Activated gamma-delta T cell treated with Interleukin-2 at 50 U/mL for 16 hours (primary cell): ENCODE measurements at places on chromosomes 16 and 17.
A peak's percentile ranks its signal among the peaks of the same experiment; 100 is the strongest.

GRCh38 chr17:72677714-72678390 lies 414.6 kb downstream of the SLC39A11 start:
- no peak for DNase-seq

DNA sequence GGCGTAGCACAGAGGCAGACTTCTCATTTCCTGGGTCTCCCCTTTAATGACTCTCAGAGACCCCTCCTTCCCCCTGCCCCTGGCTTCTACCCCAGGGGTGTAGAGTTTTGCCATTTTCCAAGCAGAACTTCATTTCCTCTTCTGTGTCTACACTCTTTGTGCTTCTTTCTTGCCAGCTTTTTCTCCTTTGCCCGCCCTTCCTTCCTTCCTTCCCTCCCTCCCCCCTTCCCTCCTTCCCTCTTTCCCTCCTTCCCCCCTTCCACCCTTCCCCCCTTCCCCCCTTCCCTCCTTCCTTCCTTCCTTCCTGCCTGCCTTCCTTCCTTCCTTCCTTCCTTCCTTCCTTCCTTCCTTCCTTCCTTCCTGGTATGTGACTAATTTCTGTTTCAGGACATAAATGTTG lies 47.0 kb downstream of the MAPT start:
- no peak for DNase-seq

GRCh38 chr16:6528217-6528616 lies 804.4 kb upstream of the RBFOX1 start:
- no peak for DNase-seq

GRCh38 chr17:50913120-50913519 lies 47.0 kb upstream of the TOB1 start:
- no peak for DNase-seq

DNA sequence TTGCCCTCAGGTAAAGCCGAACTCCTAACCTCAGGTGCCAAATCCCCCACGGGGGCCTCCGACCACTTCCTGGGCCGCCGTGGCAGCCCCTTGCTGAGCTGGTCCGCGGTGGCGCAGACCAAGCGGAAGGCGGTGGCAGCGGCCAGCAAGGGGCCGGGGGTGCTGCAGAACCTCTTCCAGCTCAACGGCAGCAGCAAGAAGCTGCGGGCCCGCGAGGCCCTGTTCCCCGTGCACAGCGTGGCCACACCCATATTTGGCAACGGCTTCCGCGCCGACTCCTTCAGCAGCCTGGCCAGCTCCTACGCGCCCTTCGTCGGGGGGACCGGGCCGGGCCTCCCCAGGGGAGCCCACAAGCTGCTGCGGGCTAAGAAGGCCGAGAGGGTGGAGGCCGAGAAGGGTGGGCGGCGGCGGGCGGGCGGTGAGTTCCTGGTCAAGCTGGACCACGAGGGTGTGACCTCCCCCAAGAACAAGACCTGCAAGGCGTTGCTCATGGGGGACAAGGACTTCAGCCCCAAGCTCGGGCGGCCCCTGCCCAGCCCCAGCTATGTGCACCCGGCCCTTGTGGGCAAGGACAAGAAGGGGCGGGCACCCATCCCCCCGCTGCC lies 51.6 kb downstream of the ACTG1 start:
- no peak for DNase-seq

- DNase-seq = no peak
These were observed 40.1 kb upstream of the ZFP90 start for GRCh38 chr16:68499006-68499405.

DNA sequence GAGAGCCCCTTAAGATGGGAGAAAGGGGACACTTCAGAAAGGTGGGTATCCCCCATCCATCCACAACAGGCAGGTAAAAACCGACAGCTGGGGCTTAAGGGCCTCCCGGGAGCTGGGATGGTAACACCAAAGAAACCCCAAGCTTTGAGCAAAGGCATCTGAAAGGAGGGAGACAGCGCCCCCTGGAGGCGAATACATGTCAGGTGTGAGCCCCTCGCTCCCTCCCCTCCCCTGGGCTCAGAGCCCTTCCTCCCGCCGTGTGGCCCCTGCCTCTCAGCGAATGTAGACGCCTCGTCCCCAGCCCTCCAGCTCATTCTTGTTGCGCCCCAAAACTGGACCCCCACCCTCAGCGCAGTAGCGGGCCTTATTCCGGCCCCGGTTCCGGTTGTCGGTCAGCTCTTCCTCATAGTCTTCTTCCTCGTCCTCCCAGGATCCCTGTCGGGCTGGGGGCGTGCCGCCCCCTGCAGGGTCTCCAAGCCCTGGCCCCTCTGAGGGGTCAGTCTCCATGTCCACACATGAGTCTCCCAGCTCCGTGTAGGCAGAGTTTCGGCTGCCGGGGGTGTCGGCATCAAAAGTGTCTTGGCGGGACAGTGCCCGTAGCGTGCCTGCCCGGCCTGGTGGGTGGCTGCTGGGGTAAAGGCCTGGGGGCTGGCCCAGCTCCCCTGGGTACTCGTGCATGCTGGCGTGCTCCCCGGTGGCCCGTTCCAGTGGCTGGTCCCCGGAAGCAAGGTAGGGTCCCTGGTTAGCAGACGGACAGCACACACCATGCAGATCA lies 9.1 kb upstream of the ARL5C start:
- DNase-seq = peak; percentile 81

DNA sequence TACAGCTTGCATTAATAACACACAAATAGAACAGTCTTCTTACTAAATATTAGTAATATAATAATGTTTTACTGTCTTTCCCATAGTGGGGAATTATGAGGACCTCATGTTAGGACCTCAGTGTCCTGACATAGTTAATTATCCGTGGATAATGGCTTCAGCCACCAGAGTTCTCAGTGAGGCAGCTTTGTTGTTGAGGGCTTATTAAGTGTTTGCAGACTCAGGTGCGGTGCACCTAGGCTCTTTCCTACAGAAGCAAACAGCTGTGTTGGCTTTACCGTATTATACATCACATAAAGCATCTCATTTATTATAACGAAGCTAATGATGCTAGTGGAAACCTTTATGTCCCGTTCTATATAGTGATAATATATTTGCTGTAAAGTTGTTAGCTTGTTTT lies 246.7 kb downstream of the FTO start:
- DNase-seq = no peak

GRCh38 chr16:49493836-49494235 lies 120.2 kb downstream of the C16orf78 start:
- no peak for DNase-seq

DNA sequence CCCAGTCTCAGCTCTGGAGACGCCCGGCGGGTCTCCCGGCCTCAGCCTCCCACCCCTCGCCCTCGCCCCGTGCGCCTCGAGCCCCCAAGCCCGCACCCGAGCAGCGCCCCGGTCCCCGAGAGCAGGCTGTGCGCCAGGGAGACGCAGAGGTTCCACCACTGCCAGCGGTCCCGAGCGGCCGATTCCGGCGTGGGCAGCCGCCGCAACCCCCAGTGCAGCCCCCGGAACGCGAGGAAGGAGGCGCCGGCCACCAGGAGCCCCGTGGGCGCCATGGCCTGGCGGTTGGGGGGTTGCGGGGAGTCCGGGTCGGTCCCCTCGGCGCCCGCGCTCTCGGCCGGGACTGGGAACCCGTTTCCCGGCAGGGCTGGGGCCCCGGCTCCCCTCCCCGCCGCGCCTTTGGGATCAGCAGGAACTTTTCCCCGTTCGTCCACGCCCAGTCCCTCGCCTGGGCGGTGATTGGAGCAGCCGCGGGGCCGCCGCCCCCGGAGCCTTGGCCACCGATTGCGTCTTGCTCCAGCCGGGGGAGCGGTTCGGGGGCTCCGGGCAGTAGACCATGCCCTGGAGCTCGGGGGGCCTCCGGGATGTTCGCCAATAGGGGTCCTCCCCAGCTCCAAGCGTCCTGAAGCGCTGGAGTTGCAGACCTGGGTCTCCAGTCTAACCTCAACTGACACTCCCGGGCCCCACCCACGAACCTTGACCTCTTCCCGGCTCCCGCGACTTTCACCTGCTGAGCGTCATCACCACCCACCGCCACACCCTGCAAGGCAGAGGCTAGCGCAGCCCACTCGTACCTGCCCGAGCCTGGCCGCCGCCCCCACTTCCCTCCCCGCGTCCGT lies at the start of gene TLCD2:
Gene TLCD2, minus strand, starts transcription at position 407 of the 836 bp plus-strand sequence. Its CDS starts 135 bp downstream, at position 272.
- DNase-seq = no peak

DNA sequence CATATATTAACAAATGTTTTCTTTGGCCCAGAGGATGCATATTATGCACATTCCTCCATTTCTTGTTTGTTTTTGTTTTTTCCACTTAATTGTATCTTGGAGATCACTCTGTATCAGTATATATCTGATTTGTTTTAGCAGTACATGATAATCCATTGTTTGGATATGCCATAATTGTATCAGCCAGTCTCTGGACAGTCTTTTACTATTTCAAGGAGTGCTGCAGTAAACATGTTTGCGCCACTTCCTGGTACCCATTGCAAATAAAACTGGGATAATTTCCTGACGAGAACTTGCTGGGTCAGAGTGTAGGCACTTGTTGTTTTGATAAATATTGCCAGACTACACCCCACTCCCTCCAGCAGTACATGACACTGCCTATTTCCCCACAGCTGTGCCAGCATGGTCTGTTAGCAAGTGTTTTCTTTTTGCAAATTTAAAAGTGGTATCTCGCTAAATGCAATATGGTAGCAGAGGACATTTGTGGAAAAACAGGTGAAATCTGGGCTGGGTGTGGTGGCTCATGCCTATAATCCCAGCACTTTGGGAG lies 4.9 kb upstream of the TMEM11 start:
- DNase-seq = no peak

DNA sequence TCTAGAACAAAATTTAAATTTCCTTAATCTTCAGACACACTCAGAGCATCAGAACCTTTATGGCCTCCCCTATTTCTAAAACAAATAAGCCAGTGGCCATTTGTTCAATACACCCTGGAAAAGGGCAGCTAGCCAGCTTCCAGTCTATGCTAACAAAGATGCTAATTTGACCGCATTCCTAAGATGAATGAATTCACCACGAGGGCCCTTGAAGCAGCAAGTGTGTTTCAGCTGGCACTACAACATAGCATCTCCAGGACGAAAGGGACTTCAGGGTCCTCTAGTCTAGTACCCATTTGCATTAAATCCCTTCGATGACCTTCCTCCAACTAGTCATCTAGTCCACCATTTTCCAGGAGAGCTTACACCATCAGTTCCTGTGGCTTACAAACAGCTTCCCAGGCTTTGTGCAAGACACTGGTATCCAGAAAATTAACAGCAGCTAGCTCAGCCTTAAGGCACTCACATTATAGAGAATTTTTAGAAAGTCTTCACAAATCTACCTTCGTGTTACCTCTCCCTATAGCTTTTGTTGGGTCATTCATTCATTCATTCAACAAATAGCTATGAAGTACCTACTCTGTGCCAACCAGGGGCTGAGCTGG lies 10.9 kb downstream of the KRT37 start:
- no peak for DNase-seq

DNA sequence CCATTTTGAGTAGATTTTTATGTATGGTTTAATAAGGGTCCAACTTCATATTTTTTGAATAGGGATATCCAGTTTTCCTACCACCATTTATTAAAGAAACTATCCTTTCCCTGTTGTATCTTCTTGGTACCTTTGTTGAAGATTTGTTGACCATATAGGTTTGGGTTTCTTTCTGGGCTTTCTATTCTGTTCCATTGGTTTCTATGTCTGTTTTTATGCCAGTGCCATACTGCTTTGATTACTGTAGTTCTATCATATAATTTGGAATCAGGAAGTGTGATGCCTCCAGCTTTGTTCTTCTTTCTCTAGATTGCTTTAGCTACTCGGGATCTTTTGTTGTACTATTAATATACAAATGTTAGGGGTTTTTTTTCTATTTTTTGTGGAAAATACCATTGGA lies 46.5 kb downstream of the PPM1E start:
- no peak for DNase-seq

DNA sequence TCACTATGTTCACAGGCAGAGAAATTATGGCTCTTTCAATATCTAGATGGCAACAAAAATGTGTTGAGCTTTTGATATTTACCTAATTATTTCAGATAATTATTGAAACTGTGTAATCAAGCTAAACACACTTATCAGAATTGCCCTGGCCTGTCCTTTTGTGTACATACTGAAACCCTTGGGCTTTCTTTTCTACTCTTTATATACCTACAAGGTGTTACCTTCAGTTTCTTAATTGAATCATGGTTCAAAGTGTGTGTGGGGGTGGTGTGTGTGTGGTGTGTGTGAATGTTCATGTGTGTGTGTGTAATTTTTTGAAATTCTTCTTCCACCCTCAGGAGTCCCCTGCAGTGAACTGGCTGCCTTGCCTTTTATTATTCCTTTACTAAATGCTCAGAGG lies 506.8 kb upstream of the SOX9 start:
- DNase-seq = no peak

DNA sequence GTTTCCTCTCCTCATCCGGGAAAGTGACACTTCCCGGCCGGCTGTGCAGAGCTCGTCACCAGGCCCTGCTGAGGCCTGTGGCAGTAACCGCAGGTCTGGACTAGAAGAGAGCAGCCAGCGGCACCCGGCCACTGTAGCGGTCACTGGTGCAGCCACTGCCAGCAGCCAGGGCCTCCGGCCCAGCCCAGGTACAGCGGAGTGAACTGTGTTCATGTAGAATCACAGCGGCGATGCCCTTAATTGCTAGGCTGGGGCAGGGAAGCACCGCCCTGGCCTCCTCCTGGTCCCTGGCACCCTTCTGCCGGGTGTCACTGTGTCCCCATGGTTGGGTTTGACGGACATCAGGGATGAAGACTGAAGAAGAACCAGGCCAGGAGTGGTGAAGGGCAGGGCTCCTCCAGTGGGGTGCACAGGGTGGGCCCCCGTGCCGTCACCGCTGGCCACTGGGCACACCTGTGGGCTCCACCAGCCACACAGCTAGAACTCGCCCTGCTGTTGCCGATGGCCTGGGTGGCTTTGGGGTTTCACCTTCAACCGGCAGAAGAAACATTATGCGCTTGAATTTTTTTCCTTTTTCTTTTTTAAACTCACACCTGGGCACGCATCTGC lies 165.2 kb upstream of the CHMP6 start:
- DNase-seq = no peak

DNA sequence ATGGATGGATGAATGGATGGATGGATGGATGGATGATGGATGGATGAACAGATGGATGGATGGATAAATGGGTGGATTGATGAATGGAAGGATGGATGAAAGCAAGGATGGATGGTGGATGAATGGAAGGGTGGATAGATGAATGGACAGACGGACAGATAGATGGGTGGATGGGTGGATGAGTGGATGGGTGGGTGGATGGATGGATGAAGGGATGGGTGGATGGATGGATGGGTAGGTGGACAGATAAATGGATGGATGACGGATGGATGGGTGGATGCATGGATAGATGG lies 14.9 kb downstream of the SRL start:
- no peak for DNase-seq

DNA sequence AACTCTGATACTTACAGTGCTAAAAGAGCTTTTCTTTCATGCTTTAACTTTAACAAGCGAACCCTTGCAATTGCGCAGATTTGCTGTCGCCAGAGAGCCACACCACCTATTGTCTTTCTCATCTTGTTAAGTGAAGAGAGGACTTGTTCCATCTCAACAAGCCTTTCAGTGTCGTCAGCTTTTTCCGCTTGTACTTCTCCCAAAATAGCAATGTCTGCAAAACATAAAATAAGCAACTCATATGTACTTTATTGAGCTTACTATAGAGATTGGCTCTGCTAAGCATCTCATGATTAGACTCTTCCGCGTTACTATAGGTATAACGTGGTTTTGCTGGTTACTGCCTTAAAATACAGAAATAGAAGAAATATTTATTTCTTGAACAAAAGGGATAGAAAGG lies 51.9 kb downstream of the ABCA8 start:
- DNase-seq = no peak

GRCh38 chr17:37884516-37884915 lies 39.7 kb upstream of the TBC1D3K start:
- no peak for DNase-seq
